ENCODE measurements at places on chromosomes 2 and 18.

- DNase-seq, result no peak
Measured at GRCh38 chr2:30348825-30349224, 98.2 kb upstream of the LCLAT1 start.

- DNase-seq, result no peak
Measured at GRCh38 chr2:176105730-176106580, 1.1 kb upstream of the HOXD11 start.

GRCh38 chr2:76501641-76502040 lies 790.9 kb upstream of the GCFC2 start:
- no peak for DNase-seq

DNA sequence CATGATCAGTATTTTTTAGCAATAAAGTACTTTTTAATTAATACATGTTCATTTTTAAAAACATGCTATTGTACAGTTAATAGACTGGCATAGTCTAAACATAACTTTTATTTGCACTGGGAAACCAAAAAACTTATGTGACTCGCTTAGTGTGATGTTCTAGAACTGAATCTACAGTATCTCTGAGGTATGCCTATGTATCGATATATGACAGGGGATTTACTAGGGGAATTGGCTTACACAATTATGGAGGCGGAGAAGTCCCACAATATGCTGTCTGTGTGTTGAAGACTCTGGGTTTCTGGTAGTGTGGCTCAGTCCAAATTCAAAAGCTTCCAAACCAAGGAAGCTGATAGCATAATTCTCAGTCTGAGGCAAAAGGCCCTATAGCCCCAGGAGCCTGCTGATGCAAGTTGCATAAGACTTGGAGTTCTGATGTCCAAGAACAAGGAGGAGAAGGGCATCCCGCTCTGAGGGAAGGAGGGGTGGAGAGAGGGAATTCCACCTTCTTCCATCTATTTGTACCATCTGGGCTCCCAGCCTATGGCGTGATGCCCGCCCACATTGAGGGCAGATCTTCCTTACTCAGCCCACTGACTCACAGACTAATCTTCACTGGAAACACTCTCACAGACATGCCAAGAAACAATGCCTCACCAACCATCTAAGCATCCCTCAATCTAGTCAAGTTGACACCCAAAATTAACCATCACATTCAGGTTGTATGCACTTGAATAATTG lies 27.5 kb downstream of the ZNF638 start:
- DNase-seq, result no peak

DNA sequence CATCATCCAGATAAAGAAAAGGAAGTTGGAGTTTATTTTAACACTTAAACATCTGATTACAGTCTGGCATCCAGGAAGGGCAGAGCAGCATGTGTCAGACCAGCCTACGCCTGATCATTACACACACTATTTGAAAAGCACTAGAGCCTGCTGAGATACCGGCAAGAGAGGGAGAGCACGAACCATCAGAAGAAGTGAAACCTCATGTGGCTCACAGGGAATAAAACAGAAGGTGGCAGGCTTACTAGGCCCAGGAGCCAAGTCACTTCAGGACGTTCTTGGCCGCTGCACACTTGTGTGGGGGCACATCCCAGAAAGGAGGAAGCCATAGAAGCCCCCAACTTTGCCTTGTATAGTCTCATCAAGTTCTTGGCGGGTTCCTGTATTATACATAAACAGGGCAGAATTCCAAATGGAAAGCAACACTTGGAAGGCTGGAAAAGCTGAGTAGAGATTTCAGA lies 105.5 kb downstream of the UGGT1 start:
- DNase-seq, result no peak
